Activated CD4-positive, alpha-beta T cell treated with anti-CD3 and anti-CD28 coated beads, Interleukin-2, amount 50 U/mL, for 1 hour (primary cell): ENCODE measurements at places on chromosomes 3 and 15.

DNA sequence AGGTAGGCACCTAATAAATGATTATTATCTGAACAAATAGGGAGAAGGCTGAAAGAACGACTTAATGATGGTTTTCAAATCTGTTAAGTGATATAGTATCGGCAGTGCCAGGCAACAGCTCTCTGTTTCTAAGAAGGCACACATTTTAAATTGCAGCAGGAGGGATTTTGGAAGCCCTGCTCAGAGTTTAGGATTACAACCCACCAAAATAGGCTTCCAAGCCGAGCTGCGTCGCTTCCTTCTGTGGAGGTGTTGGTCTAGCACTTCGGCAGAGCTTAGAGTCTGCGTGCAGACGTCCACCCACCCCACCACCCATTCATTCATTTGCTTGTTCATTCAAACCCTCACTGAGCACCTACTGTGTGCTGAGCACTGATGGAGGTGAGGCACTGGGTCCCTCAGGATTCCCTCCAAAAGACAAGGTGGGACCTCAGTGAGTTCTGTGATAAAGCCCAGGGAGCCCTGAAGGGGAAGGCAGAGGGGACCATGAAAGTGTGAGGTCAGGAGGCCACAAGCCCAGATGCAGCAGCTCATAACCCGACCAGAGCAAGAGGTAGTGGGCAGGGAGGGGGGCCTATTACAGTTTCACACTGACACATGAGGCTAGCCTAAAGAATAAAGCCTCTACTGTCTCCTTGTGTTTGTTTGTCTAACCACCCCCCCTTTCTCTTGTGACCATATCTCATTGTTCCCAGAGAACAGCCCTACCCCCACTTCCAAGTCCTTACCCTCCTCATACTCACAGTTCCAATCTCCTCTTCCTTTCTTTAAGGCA is 8.9 kb downstream of the ADCY5 start:
- DNase-seq: no peak

GRCh38 chr3:1442271-1442670 is 349.4 kb downstream of the CNTN6 start:
- no peak for DNase-seq

DNA sequence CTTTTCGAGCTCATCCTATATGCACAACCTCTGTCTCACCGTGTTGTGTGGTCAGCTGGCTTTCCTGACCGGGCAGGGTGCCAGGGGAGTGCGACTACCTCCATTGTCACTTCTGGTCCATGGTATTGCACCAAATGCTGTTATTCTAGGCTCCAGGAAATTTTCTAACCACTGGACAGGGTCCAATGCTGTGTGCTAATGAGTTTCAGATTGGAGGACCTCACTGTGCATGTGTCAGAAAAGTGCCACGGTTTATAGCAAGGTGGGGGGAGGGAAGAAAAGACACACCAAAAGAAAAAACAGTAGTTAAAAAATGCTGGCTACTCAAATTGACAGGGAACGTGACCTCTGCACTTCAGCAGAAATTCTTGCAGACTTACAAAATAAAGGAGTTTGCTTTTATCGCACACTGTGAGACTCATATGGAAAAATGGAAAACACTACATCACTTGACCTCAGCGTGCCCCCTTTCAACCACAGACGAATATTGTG is 480.1 kb downstream of the FOXP1 start:
- DNase-seq: no peak

GRCh38 chr3:111012388-111013248 is 59.0 kb upstream of the NECTIN3 start:
- no peak for DNase-seq

DNA sequence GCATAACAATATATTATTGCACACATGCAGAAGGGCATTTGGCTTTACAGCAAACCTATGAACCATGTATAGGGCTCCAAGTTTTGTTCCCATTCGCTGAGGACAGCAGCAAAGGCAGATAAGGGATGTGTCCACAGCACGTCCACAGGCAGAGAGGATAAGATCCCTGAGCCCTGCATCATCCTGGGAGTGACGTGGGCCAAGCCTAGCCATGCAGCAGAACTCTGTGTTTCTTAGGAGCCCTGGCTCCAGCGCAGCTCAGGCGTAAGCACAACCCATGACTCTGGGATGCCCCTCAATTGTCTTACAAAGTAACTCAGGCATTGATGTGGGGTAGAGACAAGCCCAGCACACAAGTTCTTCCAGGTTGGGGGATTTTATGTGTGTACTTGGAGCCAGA is 194.3 kb upstream of the CTDSPL start:
- no peak for DNase-seq

GRCh38 chr3:78086150-78086549 is 1046.3 kb downstream of the ROBO2 start:
- DNase-seq: no peak

- DNase-seq: no peak
Observed at GRCh38 chr15:65411465-65412071, 11.2 kb downstream of the IGDCC4 start.

- DNase-seq: no peak
Observed at GRCh38 chr3:133162670-133163305, 124.6 kb downstream of the TMEM108 start.
